RPMI7951 (cell line): ENCODE measurements at places on chromosomes 3 and 15. TPM values are rescaled to one million over a fixed set of nuclear protein-coding genes. Genes with fewer than 3 reads are reported as not detected.

Gene ROBO2
- not detected in 2 replicates for total RNA-seq

Gene SLC6A1
- total RNA-seq, result not detected in 2 replicates

Gene AGBL1
- not detected in 2 replicates for total RNA-seq

DNA sequence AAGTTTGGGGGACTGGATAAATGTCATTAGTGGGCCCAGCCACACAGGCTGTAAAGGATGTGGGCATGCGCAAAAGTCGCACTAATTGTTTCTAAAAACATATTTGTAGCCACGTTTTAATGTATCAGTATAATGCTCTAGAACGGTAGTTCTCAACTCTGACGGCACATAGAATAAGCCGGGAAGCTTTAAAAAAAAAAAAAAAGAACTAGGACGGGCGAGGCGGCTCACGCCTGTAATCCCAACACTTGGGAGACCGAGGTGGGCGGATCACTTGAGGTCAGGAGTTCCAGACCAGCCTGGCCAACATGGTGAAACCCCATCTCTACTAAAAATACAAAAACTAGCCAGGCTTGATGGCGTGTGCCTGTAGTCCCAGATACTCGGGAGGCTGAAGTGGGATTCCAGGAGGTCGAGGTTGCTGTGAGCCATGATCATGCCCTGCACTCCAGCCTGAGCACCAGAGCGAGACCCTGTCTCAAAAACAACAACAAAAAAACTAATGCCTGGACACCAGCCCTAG is 618 bp upstream of the MON1A start:
- no peak for DNase-seq

- no peak for DNase-seq
Measured at GRCh38 chr3:108346301-108347227, 50.2 kb downstream of the HHLA2 start.

- DNase-seq, result no peak
Measured at GRCh38 chr15:98666841-98667240, 18.5 kb downstream of the IGF1R start.

DNA sequence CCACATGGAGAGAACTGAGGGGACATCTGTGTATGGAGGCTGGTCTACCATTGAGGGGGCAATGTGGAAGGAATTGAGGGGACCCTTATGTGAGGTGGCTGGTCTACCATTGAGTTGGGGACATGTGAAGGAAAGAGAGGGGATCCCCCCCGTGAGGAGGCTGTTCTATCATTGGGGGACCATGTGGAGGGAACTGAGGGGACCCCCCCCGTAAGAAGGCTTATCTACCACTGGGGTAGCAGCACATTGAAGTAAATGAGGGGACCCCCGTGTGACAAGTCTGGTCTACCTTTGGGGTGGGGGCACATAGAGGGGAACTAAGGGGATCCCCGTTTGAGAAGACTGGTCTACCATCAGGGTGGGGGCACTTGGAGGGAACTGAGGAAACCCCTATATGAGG is 158.0 kb downstream of the FBLN2 start:
- DNase-seq, result no peak

- DNase-seq, result no peak
Measured at GRCh38 chr3:150451329-150452048, 43.4 kb downstream of the TSC22D2 start.

- no peak for DNase-seq
Measured at GRCh38 chr3:64327100-64327804, 102.0 kb upstream of the PRICKLE2 start.

- DNase-seq, result no peak
Measured at GRCh38 chr15:66033143-66033542, 163.9 kb downstream of the RAB11A start.

DNA sequence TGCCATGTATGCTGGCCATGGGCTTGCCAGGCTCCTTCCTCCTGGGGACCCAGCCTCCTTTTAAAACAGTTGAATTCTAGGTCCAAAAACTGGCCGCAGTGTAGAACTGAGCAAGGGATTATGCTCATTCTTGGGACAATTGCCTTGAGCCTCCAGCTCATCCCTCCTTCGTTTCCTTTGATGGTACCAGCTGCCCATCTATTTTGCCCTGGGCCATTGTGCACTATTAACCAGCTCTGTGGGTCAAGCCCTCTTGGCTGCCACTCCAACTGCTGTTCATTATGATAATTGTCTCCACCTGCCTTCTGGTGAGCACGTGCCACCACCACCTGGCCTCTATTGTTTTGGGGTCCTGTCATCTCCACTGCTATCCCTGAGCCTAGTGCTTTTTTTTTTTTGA is 75.8 kb upstream of the SYN2 start:
- no peak for DNase-seq

GRCh38 chr15:60643555-60643954 is 164.6 kb upstream of the ICE2 start:
- no peak for DNase-seq

DNA sequence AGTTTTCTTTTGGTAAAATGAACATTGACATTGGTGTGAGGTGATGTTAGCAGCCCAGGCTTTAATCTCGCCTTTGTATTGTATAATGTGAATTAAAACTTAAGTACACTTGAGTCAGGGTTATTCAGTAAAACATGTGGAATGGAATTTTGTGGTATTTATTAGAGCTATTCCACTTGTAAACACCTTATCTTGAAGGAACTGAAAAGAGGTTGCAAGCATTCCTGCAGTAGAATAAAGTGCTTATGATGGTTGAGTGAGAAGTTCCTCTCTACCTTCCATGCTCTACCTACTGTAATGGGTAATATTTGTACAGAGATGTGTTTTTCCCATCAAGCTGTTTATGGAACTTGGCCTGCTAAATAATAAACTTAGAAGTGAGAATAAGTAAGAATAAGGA is 36.1 kb downstream of the HMG20A start:
- DNase-seq, result no peak
